Activated naive CD4-positive, alpha-beta T cell treated with anti-CD3 and anti-CD28 coated beads, Interleukin-2, amount 10 ng/mL, durations not matched to agents 7 days and 5 days (primary cell): ENCODE measurements at places on chromosomes 6 and 20.

DNA sequence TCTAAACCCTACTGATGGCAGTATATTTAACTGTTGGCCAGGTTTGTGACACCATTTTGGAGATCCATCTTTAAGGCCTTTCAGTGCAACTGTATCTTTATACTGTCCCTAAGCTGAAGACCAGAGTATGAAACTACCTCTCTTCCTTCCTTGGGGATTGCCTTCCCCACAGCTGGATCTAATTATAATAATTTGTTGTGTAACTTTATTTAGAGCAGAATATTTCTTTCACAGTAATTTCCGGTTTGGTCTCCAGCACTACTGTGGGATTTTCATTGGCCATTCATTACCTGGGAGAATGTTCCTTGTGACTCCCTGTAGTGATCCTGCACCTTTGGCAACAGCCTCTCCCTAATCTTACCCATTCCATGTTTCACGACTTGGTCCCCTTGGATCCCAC lies 75.2 kb downstream of the AKAP7 start:
- peaks cover 46% of the 10 kb centered on the region for H3K4me1 ChIP-seq
- DNase-seq = no peak
- no peaks in the 10 kb centered on the region for H3K27me3 ChIP-seq
- peaks cover 14% of the 10 kb centered on the region for H3K36me3 ChIP-seq

DNA sequence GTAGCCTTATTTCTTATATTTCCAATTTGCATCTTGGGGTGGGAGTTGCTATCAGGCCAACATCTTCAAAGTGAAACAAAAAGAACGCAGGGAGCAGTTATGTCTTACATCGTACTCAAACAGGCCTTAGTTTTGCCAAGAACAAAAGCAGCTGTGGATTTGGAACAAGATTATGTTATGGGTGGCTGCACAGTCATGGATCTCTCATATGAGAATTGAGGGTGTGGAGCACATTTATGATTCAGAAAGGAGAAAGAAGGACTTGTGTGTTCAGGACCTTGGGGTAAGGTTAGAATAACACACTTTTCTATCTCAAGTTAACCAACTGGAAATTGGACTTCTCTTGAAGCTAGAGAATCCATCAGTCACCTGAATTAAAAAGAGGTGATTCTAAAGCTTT lies 259.9 kb downstream of the FOXA2 start:
- DNase-seq = no peak
- no peak overlapping the region for H3K4me3 ChIP-seq
- H3K27me3 ChIP-seq = no peaks in the 10 kb centered on the region
- no peaks in the 10 kb centered on the region for H3K36me3 ChIP-seq
- no peaks in the 10 kb centered on the region for H3K4me1 ChIP-seq
- no peak overlapping the region for H3K27ac ChIP-seq

DNA sequence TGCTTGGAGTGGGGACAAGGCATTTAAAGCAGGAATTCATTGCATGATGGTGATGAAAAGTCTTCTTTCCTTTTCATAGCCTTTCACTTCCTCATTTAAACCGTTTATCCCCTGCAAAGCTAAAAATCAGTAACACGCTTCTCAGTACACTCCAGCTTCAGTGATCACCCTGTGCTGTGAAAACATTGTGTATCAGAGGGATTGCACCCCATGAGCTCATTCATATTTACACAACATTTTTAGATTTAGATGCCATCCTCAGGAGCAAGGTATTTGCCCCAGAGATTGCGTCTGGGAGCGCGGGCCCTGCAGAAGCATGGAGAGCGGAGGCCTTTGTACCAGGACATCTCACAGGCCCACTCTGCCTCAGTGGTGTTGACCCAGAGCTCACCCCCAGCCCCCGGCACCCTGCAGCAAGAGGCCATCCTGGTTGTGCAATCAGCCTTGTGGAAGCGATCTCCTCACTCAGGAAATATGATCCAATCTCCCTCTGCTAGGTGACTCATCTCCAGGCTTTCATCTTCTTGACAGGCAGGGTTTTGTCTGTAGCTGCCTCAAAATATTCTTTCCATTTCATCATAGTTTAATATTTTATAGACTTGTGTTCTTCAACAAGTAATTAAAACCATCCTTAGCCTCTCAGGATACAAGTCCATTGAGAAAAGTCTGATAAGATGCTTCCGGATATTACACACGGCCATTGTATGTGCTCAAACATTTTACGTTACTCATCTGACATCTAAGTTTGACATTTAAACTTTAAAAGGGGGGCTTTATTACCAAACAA lies 38.9 kb upstream of the THBS2 start:
- H3K36me3 ChIP-seq = no peaks in the 10 kb centered on the region
- no peaks in the 10 kb centered on the region for H3K4me1 ChIP-seq
- H3K27me3 ChIP-seq = no peaks in the 10 kb centered on the region
- no peak overlapping the region for H3K4me3 ChIP-seq

- no peaks in the 10 kb centered on the region for H3K36me3 ChIP-seq
- peaks cover 16% of the 10 kb centered on the region for H3K27me3 ChIP-seq
- H3K27ac ChIP-seq = no peak overlapping the region
- H3K4me1 ChIP-seq = no peaks in the 10 kb centered on the region
- no peak overlapping the region for H3K4me3 ChIP-seq
- DNase-seq = no peak
Observed at GRCh38 chr20:25136643-25137559, 55.0 kb upstream of the VSX1 start.

- H3K4me1 ChIP-seq = peaks cover 11% of the 10 kb centered on the region
- no peaks in the 10 kb centered on the region for H3K36me3 ChIP-seq
- no peak overlapping the region for H3K4me3 ChIP-seq
- no peaks in the 10 kb centered on the region for H3K27me3 ChIP-seq
Observed at GRCh38 chr6:4851035-4851434, 74.8 kb downstream of the CDYL start.

DNA sequence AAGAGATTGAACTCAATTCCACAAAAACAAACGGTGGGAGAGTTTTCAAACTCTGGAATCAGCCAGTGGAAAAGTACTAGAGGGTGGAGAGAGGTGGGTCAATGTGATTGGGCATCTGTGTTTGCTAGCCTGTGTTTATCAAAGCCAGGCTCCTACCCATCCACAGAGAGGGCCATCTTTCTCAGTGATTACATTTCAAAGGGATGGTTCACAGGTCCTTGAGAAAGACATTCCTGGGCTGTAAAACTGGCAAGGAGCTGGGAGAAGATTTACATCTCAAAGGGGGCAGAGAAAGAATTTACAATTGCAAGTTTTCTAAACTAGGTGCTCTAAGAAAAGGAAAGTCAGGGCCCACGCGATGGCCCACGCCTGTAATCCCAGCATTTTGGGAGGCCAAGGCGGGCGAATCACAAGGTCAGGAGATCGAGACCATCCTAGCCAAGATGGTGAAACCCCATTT lies 146.8 kb upstream of the UST start:
- no peak overlapping the region for H3K4me3 ChIP-seq
- no peak overlapping the region for H3K27ac ChIP-seq
- no peaks in the 10 kb centered on the region for H3K36me3 ChIP-seq
- DNase-seq = no peak
- H3K4me1 ChIP-seq = no peaks in the 10 kb centered on the region

- peaks cover 88% of the 10 kb centered on the region for H3K36me3 ChIP-seq
- peak overlapping the region; percentile 90 for H3K27ac ChIP-seq
- H3K4me1 ChIP-seq = peaks cover 94% of the 10 kb centered on the region
- no peaks in the 10 kb centered on the region for H3K27me3 ChIP-seq
Observed at GRCh38 chr6:24910331-24910960, 25.3 kb downstream of the RIPOR2 start.

DNA sequence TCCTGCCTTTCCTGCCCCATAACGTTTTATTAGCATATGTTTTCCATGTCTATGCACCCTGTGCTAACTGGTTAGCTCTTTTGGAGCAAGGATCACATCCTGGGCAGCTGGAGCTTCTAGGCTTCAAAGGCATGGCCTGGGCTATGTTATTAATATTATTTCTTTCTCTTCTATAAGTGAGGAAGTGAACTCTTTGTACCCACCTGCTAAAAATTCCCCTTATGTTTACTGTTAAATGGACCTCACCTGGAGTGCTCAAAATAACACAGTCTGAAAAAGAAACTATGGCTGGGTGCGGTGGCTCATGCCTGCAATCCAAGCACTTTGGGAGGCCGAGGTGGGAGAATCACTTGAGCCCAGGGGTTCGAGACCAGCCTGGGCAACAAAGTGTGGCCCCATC lies 97.8 kb downstream of the TNFAIP3 start:
- no peak for DNase-seq
- H3K36me3 ChIP-seq = peaks cover 6% of the 10 kb centered on the region
- no peak overlapping the region for H3K4me3 ChIP-seq
- no peak overlapping the region for H3K27ac ChIP-seq

DNA sequence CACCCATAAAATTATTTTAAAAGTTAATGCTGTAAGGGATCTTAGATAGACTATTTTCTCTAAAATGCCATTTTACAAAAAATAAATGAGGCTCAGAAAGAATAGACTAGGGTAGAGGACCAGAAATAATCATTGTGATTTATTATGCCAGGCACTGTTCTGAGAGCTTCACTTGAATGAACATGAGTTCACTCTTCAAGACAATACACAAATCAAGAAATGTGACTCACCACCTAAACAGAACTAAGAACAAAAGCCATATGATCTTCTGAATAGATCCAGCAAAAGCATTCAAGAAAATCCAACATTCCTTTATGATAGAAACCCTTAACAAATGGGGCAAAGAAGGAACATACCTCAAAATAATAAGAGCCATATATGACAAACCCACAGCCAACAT lies 582.0 kb downstream of the PKHD1 start:
- H3K4me3 ChIP-seq = no peak overlapping the region
- H3K27ac ChIP-seq = no peak overlapping the region
- H3K27me3 ChIP-seq = no peaks in the 10 kb centered on the region
- H3K36me3 ChIP-seq = no peaks in the 10 kb centered on the region
- no peak for DNase-seq

- H3K27ac ChIP-seq = no peak overlapping the region
- H3K27me3 ChIP-seq = peaks cover 4% of the 10 kb centered on the region
- no peaks in the 10 kb centered on the region for H3K4me1 ChIP-seq
- H3K36me3 ChIP-seq = no peaks in the 10 kb centered on the region
- no peak overlapping the region for H3K4me3 ChIP-seq
- DNase-seq = no peak
Observed at GRCh38 chr6:154394571-154394970, 38.0 kb upstream of the IPCEF1 start.
